ENCODE measurements at places on chromosomes 4 and X.

GRCh38 chrX:139692908-139693307, 15.1 kb downstream of the MCF2 start:
- DNase-seq, result peak; percentile 1

DNA sequence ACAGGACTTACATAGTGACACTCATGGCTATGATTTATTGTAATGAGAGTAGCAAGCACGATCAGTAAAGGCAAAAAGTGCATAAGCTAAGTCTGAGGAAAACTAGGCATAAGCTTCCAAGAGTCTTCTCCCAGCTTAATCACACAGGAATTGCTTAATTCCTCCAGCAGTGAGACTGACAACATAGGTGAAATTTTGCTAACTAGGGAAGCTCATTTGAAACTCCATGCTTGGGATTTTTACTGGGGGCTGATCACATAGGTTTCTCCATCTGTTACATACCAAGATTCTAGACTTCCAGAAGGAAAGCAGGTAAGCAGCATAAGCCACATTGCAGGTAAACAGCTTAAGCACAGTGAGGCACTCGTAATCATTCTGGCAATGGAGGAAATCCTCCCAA, 71.8 kb upstream of the FHDC1 start:
- DNase-seq, result no peak

DNA sequence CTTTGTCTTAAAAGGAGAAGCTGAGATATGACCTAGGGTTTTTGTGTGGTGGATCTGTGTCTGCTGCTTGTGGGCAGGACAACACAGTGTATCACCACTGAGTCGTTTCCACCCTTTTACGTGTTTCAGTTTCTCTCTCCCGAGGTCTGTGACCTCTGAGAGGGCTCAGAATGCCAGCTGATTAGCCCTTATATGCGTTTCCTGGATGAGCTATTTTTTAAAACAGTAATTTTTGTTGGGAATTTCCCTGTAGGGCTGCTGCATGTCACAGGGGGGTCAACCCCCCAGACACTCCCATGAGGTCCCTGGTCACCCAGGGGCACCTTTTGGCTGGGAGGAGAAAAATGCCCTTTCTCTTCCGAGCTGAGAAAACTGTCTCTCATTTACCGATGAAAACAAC, 170.4 kb upstream of the CASK start:
- DNase-seq, result peak; percentile 78

GRCh38 chr4:72969976-72970375, 99.5 kb downstream of the COX18 start:
- DNase-seq, result no peak

GRCh38 chr4:60201052-60201673, 999.0 kb upstream of the ADGRL3 start:
- DNase-seq, result peak; percentile 62

DNA sequence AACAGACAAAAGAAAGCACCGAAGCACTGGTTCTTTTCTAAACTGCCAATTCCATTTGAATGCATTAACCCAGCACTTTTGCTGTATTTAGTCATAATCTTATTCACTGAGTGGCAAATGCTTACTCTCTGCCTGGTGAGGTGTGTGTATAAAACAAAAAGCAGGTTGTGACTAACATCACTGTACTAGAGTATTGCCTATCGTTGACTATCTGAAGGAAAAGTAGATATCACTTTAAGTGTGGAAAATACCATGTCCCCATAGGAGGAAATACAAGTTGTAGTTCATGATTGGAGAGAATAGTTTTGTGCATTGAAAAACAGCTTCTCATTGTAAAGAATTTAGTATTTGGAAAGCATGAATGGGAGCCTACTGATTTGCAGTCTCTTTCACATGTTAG, 2.7 kb downstream of the PDLIM5 start:
- no peak for DNase-seq

- DNase-seq, result no peak
These were observed 3.4 kb downstream of the MAGEB5 start for GRCh38 chrX:26219351-26219750.

DNA sequence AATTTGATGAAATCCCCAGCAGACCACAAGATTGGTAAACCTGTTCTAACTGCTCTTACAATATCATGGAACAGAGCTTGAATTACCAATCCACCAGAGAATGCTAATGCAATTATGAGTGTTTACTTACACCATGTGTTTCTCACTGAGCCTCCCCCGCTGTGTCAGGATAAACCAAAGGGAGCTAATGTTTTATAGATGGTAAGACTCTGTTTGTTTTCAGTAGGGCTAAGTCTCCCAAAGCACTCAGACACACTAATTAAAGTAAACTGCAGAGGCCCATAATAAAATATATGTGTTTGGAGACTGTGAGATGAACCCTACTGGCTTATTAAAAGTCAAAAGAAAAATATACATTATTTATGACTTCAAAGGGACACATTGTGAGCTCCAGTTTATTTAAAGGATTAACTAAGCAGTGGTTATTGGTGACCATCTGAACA, 261.7 kb upstream of the FAM241A start:
- DNase-seq, result no peak

DNA sequence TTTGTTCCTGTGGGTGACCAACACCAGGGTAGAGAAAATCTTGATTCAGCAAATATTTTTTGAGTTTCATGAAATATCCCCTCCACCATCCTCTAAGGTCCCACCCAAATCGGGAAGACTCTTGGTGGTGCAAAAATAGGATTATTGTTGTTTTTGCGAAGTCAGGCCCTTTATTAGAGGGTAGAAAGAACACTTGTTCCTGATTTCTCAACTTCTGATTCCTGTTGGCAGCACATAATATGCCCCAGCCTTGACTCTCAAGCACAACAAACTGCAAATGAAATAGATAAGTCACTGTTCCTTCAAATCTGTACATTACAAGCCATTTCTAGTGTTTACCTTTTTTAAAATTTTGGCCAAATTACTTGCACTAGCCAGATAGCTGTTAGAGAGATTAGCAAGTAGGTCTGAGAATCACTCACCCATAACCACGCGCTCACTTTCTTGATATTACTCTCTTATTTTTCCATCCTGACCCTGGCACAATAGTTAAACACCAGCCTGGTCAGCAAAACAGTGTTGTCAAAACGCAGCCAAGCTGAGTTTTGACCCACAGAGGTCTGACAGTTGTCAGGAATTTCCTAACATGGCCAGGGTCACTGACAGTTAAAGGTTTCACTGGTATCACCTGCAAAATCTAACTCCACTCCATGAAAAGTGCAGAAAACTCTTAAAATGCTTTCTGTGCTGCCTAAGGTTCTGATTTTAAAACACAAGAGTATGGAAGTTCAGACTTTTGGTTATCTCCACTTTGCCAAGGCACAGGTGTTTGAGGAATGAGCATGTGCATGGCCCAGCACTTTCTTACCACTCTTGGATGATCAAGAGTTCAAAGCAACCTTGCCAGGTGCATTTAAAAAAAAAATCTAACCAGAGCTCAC, 69.8 kb downstream of the RBM47 start:
- DNase-seq, result peak; percentile 68

GRCh38 chr4:168574581-168575295, 77.9 kb downstream of the PALLD start:
- no peak for DNase-seq

DNA sequence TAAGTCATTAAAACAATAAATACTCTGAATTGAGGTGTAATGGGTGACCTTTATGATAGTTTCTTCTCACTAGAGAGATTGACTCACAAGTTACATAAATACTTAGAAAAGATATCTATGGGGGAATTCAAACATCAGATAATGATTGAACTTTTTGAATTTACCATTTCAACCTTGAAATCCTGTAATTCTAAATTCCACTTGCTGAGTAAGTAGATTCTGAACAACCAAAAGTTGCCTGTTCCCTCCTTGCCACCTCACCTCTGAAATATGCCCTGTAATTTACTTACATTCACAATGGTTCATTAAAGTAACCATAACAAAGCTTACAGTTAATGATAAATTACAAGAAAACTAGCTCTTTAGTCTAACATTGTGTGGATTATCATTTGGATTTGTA, 43.3 kb upstream of the SLC39A8 start:
- DNase-seq, result no peak

DNA sequence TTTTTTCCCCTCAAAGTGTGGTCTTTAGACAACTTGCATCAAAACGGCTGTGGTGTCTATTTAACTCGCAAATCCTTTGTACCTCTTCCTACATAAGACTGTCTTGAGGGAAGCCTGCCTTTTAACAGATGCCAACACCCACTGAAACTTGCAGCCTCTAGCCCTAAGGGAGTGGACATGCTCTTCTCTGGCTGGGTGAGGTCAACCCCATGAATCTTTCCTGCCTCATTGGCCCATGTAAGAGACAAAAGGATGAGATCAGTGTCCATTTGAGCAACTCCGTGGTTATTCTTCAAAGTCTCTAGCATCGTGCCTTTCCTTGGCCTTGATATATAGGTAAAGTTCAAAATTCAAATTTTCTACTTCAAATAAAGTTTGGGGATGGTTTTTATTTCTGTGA, 134.7 kb downstream of the SHROOM3 start:
- no peak for DNase-seq

GRCh38 chrX:154908821-154909220, 22.7 kb downstream of the F8A1 start:
- DNase-seq, result no peak

- DNase-seq, result no peak
These were observed 63.8 kb upstream of the MTM1 start for GRCh38 chrX:150504397-150505182.

DNA sequence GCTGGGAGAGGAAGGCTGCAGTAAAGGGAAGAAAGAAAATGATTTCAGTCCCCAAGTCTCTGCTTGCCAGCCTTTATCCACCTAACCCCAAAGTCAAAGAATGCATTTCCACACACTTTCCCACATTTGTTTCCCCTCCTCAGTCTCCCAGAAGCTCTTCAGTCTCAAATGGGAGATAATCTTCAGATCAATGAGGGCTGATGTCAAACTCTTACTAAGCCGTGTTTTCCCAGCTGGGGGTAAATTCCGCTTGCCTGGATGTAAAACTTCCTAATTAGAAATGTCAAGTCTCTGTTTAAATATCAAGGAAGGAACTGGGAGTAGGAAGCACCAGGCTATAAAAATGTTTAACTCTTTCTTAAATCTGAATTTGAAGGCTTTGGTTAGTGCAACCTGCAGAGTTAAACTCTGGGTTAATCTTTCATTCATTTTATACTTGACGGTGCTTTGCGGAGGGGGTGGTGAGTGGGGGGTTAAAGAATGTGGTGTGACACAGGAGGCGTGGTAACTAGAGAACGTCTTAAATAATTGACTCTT, 601.4 kb upstream of the ACTRT1 start:
- no peak for DNase-seq

GRCh38 chr4:11393551-11393950, 35.1 kb downstream of the HS3ST1 start:
- DNase-seq, result no peak

- no peak for DNase-seq
These were observed 50.0 kb upstream of the FAM9C start for GRCh38 chrX:13094374-13094773.
